CD4-positive, CD25-positive, alpha-beta regulatory T cell (primary cell): ENCODE measurements at places on chromosomes 12 and 14. TPM values are rescaled to one million over a fixed set of nuclear protein-coding genes. Genes with fewer than 3 reads are reported as not detected.
A peak's percentile ranks its signal among the peaks of the same experiment; 100 is the strongest.

GPR132 gene
- 17.1 TPM for polyA plus RNA-seq

MSRB3 gene
- polyA plus RNA-seq, result not detected

GRCh38 chr14:104475256-104475655 lies 104.3 kb upstream of the C14orf180 start:
- DNase-seq, result no peak

DNA sequence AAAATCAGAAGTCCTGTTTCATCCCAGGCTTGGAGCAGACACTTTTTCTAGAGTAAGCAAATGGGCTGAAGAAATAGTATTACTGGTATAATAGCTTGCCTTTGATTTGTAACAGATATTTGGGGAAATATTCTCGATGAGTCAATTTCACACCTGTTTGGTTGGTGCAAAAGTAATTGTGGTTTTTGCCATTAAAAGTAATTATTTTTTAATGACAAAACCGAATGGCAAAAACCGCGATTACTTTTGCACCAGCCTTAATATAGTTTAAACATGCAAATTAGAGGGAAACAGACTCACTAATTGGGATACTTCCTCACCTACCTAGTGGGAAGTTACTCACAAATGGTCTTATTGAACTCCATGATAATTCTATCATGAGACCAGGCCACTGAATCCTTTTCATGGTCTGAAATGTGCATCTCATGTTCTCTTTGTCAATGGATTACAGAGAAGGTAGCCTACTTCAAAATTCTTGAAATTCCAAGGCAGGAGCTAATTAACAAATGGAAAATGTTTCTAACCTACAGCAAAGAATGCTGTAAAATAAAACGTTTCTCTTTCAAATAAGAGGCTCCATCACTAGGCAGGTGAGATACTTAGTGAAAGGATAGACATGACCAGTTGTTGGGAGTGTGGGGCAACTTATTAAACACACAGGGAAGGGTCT lies 391.3 kb downstream of the EMP1 start:
- no peak for DNase-seq

GRCh38 chr14:90168425-90169105 lies 87.8 kb upstream of the PSMC1 start:
- DNase-seq, result no peak

DNA sequence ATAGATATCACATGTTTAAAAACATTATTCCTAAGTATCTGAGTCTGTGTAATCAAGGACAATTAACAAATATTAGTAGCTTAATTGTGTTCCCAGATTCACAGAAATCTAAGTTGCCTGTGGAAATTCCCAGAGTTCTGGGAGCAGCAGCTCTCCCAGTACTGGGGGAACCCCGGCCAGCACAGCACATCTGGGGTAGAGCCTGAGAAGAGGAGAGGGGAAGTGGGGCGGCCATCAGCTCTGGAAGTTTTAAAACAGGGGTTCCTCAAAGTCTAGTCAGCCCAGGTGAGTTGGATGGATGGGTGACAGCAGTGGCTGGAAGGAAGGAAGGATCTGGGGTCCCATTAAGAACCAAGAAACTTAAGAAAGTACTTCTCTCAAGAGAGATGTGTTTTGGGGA lies 24.6 kb downstream of the PRICKLE1 start:
- DNase-seq, result no peak

DNA sequence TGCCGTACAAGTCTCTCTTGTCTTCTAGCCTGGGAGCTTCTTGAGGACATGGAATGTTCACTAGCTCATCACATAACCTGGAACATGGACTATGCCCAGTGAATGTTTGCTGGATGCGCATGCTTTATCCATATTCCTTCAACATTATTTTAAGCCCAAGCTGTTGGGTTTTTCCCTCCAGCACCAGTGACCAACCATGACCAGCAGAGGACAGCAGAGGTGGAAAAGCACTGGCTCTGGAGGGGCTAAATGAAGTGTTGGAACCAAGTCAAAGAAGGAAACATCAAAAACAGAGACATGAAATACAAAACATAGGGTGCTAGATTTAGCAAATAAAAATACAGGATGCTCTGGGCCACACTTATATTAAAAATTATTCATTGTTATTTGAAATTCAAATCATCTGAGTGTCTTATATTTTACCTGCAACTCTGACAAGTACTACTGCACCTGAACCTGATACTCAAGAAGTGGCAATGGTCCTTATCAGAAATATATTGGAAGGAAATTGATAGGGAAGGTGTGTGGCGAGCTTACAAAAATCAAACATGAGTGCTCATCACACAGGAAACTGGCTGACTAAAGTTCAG lies 23.1 kb upstream of the HELB start:
- DNase-seq, result peak; percentile 53
